NCI-H2081 treated with DMSO at 0.1 percent for 48 hours (cell line): ENCODE measurements at places on chromosomes 4 and X.

DNA sequence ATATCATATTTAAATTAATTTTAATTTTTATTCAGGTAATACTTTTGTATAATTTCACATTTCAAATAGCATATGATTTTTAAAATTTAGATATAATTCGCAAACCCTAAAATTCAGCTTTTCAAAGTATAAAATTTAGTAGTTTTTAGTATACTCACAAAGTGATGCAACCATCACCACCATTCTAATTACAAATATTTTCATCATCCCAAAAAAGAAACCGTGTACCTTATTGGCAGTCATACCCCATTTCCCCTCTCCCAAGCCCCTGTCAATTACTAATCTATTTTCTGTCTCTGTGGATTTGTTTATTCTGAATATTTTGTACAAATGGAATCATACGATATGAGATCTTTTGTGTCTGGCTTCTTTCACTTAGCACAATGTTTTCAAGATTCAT, 37.0 kb upstream of the KIT start:
- DNase-seq, result no peak

DNA sequence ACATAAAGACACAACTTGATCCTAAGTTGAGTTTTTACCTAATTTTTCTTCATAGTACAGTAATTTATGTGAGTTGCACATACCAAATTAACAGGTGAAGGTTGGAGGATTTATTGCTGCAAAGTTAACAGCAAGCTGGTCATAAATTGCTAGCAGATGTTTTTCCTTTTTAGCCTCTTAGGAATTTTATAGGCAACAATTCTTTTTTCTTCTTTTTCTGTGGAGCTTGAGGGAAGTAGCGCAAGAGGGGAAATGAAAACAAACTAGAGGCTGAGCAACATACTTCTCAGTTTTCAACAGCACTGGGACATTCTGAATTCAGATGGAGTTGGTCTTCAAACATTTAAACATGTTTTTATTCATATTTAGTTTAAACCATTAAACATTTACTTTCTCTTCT, 63.7 kb upstream of the TLR2 start:
- no peak for DNase-seq

GRCh38 chr4:154081391-154081790, 292.5 kb upstream of the SFRP2 start:
- no peak for DNase-seq

DNA sequence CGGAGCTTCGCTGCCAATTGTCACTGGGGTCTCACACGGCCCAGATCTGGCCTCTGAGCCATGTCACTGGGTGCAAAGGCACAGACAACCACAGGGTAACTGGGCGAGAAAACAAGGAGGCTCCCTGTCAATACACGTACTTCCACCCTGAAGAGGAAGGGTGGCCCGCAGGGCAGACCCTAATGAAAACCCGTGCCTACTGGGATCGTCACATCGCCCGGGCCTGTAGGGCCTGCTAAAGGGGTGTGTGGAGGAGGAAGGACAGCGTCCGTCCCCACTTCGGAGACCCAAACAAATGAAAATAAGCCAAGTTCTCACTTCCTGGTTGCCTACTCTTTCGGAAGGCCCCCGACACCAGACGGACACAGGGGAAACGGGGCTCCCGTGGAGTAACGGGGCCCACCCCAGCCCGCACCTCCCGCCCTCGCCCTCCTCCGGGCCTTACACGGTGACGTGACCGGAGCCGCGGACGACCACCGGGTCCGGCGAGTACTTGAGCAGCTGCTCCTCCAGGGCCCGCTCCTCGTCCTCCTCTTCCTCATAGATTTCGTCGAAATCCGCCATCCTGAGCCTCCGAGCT, 578 bp downstream of the CHIC2 start:
- DNase-seq, result no peak

- no peak for DNase-seq
These were observed 7.6 kb upstream of the SLC2A9 start for GRCh38 chr4:10028910-10029309.

DNA sequence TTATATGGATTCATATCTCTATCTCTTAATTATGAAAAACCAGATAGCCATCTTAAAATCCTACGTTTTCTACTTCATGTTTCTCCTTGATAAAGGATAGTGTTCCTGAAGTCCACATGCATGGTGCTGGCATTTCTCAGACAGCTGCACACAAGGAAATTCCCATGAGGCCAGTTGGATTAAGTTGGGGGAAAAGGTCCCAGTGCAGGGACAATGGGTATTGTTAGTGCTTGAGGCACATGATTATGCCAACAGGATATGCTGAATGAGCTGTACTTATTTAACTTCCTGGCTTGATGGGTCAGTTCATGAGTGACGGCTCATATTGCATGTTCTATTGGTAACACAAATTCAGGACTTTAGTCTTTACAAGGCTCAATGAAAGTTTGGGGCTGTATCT, 913.9 kb upstream of the NDST4 start:
- DNase-seq, result no peak

DNA sequence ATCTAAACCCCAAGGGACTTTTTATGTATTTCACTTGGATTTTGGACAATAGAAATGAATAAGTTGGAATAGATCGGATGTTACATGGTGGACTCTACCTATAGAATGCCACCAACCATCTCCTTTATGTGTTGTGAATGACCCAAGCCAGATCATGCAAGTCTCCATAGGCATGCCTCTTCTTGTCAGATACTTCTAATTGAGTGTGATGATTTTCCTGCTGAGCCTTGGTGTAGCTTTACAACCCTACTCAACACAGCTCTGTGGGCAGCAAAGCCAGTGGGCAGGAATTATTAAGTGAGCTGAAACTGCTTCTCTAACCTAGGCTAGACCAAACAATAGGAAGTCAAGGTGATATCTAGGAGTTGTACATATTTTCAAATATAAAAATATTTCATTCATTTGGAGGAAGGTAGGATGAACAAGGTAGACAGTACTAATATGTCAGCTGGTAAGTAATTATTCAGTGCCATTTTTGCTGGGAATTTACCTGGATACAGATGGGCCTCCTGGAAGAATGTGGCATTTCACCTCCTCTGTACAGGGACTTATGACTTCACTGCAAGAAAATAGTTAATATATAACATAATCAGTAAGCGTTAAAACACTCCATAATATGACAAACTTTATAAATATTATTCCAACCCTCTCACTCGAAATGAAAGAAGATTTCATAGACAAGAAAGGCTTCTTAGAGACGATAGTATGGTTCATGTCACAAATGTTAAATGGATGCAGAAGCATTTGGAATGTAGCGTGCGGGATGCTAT, 298.0 kb upstream of the FAT1 start:
- DNase-seq, result no peak

GRCh38 chrX:153321381-153322124, at the start of gene PNMA6F:
TSS of gene PNMA6F (minus strand) at chrX:153321767. CDS start at chrX:153320674, 1,093 bp downstream.
- no peak for DNase-seq

DNA sequence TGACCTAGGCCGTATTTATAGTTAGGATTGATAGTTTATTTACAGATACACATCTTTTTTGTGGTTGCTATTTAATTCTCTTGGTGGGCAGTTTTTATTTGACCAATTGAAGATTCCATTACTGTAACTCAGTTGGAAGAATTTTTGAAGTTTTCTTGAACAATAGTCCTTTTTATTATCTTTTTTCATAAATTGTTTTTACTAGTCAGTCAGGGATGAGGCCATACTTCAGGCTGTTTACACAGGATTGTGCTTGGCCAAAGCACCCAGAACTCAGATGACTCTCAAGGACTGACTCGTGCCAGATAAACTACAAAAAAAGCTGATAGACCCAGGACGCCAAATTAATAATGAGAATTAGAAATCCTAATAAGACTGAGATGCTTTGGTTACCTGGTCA, 7.0 kb downstream of the HERC3 start:
- no peak for DNase-seq

- no peak for DNase-seq
These were observed 184.3 kb downstream of the QDPR start for GRCh38 chr4:17327591-17327990.

DNA sequence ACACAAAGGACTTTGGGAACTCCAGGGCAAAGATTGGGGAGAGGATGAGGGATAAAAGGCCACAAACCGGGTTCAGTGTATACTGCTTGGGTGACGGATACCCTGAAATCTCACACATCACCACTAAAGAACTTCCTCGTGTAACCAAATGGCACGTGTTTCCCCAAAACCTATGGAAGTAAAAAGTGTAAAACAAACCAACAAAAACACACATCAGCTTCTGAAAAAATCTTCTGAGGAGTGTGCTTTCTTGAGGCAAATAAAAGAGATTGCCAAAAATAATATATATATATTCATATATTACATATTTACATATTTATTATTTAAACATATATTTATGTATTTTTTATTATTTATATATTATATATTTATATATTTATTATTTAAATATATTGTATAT, 3.9 kb downstream of the P2RY8 start:
- DNase-seq, result no peak

- DNase-seq, result no peak
These were observed 86.0 kb downstream of the ATG4A start for GRCh38 chrX:108177351-108178142.

GRCh38 chrX:15158350-15158735, 111.5 kb downstream of the ASB9 start:
- no peak for DNase-seq

- no peak for DNase-seq
These were observed 216.8 kb upstream of the PACRGL start for GRCh38 chr4:20483416-20483815.

DNA sequence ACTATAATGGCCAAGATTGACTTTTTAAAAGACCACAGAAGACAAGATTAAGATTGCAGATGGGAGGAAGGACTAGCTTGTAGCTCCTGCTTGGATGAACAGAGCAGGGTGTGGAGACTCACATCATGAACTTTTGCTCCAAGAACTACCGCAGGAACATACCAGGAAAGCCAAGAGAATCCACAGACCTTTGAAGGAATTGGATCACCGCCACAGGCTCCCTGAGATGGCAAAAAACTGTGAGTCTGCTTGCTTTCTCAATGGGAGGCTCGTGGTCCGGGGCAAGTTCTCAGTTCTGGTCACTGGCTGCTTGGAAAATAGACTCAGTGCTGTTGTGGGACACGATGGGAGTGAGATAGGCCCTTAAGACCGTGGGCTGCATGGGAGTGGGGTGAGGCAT, 276.6 kb downstream of the CCSER1 start:
- no peak for DNase-seq

- no peak for DNase-seq
These were observed 58.4 kb upstream of the CCDC149 start for GRCh38 chr4:24971192-24971591.

DNA sequence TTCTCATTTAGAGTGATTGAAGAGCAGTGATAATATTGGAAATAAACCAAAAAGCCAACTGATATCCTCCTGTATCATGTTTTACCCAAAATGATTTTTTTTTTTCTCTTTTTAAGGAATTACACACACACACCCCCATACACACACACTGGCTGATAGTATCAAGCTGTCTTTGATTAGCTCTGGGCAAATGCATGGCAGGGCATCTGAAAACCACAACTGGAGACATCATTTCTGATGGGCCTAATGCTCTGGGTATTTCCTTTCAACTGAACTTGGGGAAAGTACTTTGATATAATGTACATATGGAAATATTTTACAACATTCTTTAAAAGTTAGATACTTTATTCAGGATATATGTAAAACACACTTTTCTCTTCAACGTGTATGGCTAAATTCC, 14.2 kb upstream of the OSTC start:
- no peak for DNase-seq

GRCh38 chr4:152936446-152937335, 568 bp downstream of the FHDC1 start:
- DNase-seq, result no peak

DNA sequence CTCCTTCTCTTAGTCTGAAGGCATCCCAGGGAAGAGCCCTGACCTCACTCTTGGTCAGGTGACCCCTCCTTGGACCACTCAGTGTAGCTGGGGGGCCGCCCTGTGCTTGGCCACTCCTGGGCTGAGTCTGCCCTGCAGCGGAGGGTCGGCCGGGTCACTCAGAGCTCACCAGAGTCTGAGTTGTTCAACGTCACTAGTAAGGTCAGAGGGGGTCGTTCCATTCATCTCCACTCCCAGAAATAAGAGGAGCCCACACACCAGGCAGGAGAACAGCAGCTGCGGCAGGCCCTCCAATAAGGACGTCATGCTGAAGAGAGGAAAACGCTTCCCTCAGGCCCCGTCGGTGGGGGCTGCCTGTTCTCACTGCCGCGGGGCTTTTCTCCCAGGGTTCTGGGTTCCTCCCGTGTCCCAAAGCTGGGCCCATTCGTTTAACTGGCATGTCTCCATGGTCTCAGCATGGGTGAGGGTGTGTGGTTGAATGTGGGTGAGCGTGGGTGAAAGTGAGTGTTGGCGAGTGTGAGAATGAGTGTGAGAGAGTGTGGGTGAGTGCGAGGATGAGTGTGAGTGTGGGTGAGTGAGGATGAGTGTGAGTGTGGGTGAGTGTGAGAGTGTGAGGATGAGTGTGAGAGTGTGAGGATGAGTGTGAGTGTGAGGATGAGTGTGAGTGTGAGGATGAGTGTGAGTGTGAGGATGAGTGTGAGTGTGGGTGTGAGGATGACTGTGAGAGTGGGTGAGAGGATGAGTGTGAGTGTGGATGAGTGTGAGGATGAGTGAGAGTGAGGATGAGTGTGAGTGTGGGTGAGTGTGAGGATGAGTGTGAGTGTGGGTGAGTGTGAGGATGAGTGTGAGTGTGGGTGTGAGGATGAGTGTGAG, 47.7 kb downstream of the ING2 start:
- DNase-seq, result no peak

DNA sequence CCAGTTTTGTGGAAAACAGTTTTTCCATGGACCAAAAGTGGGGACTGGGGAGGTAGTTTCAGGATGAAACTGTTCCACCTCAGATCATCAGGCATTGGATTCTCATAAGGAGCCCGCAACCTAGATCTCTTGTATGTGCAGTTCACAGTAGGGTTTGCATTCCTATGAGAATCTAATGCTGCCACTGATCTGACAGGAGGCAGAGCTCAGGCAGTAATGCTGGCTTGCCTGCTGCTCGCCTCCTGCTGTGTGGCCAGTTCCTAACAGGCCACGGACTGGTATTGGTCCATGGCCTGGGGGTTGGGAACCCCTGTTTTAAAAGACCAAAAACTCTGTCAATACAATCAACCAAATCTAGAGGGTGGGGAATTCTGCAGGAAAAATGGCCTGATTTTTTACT, 100.0 kb upstream of the EOLA2 start:
- no peak for DNase-seq

DNA sequence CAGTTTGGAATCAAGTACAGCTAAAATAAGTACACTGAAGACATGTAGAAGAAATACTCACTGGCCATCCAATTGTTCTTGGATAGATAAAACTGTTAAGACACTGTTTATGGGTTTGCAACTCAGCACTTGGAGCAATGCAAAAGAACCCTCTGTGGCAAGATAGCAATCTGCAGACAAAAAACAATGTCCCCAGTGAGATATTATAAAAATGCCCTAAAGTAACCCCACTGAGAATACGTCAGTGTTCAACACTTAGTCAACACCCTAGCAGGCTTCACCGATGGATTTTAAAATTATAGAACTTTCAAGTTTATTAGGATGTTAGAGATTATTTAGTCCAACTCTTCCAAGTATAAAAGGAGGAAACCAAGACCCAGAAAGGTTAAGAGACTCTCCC, 47.5 kb upstream of the NDP start:
- DNase-seq, result no peak
